ENCODE measurements at places on chromosomes 5 and 9. TPM values are rescaled to one million over a fixed set of nuclear protein-coding genes. Genes with fewer than 3 reads are reported as not detected.

DNA sequence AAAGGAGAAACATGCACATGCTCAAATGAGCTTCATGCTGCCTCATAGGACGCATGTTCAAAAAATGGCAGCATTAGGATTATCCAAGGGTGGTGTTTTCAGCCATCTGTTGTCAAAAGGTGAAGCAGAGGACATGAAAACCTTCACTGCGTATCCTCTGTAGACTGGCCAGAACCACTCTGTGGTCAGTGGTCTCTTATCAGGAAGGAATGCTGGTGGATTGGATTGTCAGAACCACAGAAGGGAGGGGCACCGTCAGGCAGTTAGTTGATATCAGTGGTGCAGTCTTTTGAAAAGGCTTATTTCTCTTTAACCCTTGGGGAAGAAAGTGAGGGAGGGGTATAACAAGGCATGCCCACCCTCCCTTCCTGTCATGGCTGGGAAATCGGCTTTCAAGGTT, 100.1 kb downstream of the FBXL7 start:
- DNase-seq = no peak

DNA sequence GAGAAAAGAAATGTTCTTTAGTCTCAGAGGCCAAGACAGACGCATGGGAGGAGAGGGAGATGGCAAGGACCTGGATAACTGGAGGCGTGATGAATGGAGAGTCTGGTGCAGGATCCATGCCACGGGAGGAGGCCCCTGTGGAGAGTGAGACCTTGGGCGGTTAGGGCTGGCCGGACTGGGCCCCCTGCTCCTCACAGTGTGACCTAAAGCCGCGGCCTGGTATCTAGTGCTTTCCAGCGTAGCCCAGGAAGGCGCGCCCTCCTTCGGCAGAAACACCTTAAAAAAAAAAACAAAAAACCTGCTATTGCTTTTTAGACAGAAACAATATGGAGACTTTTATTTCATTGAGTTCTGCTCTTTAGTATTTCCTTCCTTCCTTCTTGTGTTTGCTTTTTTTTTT, 33.1 kb downstream of the SCGB3A1 start:
- DNase-seq = no peak

- DNase-seq = no peak
These were observed 2.0 kb downstream of the KCNN2 start for GRCh38 chr5:114363837-114364236.

- DNase-seq = no peak
These were observed 91.2 kb upstream of the PRR16 start for GRCh38 chr5:120372899-120373298.

The OR1K1 gene
- total RNA-seq = not detected

The ZNF618 gene
- total RNA-seq = 0.33 TPM

The ADAMTS16 gene
- total RNA-seq = not detected

The BTNL3 gene
- total RNA-seq = not detected

The TRIM7 gene
- total RNA-seq = 3.5 TPM

Data from activated CD4-positive, alpha-beta memory T cell treated with anti-CD3 and anti-CD28 coated beads for 36 hours (primary cell).